ENCODE measurements at places on chromosomes 7 and 10.

GRCh38 chr7:82701949-82702348, 258.4 kb upstream of the CACNA2D1 start:
- no peak for DNase-seq

- no peak for DNase-seq
These were observed 79.5 kb downstream of the SLC13A1 start for GRCh38 chr7:123120286-123120685.

DNA sequence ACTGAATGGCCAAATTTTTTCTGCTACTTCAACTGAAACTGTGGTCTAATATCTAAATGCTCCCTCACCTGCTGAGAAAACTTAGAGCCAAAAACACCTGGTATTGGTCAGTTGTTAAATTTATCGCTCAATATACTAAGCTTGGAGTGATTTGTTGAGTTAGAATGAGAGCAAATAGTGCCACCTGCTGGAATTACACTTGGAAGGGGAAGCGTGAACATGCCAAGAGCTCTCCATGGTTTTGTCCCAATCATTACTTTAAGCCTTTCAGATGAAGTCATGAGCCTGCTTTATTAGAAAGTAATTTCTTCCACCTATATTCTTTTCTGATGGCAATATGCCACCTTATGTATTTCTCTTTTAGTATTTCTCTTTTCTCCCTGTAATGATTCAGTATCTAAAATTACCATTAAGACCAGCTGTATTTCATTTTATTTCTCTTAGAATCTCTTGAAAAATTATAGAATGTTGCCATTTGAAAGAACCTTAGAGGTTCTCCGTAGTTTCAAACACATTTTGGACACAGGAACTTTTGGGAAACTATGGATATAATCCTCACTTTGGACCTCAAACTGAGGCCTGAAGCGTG, 447.8 kb upstream of the C7orf33 start:
- no peak for DNase-seq

DNA sequence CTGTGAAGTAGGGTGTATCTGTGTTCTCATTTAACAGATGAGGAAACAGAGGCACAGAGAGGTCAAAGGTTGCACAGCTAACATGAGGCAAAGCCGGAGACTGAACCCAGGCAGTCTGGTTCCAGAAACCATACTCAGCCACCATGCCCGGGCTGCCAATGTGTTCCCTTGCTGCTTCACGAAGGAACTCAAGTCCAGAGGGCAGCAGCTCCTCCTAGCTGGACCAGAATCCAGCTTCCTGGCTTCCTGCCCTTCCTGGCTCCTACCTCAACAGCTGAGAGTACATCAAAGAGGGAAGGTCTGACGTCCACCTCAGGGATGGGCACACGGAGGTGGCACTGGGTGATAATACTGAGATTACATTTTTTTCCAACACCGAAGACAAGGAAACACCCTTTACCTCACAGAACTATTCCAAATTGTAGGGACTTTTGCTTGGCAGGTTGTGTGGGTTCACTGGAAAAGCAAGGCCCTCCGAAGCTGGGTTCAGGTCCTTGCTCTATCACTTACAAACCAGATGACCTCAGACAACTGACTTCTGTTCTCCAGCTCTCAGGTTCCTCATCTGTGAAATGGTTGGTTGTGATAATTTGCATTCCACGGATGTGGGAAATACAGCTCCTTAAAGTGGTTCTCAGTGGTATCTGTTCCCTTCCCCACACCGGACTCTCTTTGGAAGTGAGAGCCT, 154.1 kb upstream of the ZMIZ1 start:
- DNase-seq, result no peak

DNA sequence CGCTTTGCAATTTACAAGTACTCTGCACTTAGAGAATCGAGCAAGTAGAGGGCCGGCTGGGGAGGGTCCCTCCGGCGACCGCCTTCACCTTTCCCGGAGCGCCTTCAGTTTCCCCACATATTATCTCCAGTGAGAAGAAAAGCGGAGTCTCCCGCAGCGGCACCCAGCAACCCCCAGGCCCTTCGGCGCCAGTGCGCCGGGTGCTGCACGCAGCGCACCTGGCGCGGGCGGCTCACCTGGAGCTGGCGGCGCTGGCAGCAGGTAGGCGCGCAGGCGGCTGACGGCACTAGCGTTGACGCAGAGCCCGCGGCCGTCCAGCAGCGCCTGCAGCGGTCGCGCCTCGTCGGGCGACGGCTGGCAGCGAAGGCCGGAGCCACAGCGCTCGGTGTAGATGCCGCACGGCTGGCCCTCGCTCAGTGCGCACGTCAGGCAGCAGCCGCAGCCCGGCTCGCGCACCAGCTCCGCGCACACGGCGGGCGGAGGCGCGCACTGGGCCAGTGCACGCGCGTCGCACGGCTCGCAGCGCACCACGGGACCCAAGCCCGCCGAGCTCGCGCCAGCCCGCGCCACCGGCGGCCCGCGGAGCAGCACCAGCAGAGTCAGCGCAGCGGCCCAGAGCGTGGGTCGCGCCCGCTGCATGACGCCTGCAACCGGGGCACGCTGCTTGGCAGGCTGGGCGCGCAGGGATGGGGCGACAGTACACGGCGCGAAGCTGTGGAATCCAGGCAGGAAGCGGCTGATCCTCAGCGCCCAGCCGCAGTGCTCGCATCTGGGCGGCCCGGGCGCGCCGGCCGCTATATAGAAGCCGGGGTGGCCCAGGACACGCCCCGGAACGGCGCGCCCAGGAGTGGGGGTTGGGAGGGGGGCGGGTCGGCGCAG, at the start of gene IGFBP3:
Gene IGFBP3, minus strand, starts transcription at position 771 of the 879 bp plus-strand sequence. Its CDS starts 132 bp downstream, at position 639.
- DNase-seq, result no peak

DNA sequence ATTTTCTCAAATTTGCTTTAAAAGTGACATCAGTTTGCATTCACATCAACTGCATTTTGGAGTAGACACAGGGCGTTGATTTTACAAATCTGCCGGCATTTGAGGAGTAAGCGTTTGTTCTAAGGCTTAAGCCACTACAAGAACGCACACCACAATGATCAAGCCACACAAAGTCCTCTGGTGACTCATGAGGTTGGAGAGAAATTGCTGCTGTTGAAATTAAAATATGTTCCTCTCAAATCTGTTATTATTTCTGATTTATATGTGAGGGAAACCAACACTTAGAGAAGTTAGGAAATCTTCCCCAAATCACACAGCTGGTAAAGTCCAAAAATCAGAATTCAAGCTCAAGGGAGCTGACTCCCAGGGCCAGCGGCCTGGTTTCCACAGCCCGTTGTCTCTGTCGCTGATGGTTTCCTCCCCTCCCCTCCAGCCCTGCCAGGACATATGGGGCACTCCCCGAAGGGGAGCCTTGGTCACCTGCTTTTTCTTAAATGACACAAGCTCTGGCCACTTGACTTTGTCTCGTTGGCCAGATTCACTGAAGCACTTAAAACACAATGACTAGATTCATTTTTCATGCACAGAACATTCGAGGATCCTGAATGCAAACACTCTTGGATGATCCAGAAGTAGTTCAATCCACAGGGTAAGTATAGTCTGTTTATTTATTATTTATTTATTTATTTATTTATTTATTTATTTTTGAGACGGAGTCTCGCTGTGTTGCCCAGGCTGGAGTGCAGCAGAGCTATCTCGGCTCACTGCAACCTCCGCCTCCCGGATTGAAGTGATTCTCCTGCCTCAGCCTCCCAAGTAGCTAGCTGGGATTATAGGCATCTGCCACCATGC, 29.2 kb upstream of the KLF6 start:
- DNase-seq, result no peak

DNA sequence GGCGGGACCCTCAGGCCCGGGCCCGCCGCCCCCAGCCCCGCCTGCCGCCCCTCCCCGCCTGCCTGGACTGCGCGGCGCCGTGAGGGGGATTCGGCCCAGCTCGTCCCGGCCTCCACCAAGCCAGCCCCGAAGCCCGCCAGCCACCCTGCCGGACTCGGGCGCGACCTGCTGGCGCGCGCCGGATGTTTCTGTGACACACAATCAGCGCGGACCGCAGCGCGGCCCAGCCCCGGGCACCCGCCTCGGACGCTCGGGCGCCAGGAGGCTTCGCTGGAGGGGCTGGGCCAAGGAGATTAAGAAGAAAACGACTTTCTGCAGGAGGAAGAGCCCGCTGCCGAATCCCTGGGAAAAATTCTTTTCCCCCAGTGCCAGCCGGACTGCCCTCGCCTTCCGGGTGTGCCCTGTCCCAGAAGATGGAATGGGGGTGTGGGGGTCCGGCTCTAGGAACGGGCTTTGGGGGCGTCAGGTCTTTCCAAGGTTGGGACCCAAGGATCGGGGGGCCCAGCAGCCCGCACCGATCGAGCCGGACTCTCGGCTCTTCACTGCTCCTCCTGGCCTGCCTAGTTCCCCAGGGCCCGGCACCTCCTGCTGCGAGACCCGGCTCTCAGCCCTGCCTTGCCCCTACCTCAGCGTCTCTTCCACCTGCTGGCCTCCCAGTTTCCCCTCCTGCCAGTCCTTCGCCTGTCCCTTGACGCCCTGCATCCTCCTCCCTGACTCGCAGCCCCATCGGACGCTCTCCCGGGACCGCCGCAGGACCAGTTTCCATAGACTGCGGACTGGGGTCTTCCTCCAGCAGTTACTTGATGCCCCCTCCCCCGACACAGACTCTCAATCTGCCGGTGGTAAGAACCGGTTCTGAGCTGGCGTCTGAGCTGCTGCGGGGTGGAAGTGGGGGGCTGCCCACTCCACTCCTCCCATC, 82.7 kb downstream of the PAX2 start:
- DNase-seq, result no peak

Measured in stimulated activated CD8-positive, alpha-beta memory T cell treated with anti-CD3 and anti-CD28 coated beads, Interleukin-4, amount 100 ng/mL, for 1 hour (primary cell).